Hippocampal formation (tissue), 2 donors: ENCODE measurements at places on chromosomes 1 and 21.

DNA sequence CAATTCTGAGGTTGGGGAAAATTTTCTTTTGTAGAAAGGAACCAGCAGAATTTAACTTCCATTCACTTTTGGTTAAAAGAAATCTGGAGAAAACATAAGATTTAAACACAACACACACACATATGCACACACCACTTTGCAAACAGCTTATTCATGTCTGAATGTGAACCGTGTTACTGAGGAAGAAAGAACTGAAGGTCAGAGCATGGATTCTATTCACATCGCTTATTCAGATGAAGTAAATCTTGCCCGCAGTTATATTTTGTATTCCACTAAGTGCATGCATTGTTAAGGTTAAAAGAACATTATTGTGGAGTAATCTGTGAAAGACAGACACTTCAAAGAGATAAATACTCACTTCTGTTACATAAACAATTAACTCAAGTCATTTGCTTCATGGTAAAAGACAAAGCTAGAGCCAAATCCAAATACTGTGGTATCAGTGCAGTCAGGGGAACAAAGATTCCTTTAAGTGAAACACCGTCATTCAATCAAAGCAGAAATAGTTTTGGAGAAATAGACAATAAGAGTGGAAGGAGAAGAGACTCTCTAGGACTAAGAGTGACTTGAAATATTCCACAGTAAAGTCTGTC is 82.0 kb downstream of the LRRC53 start:
- DNase-seq, result no peak

GRCh38 chr1:111873460-111874030 is 115.9 kb downstream of the KCND3 start:
- DNase-seq, result no peak

- DNase-seq, result no peak
Observed at GRCh38 chr1:77434967-77435366, 153.1 kb downstream of the AK5 start.

DNA sequence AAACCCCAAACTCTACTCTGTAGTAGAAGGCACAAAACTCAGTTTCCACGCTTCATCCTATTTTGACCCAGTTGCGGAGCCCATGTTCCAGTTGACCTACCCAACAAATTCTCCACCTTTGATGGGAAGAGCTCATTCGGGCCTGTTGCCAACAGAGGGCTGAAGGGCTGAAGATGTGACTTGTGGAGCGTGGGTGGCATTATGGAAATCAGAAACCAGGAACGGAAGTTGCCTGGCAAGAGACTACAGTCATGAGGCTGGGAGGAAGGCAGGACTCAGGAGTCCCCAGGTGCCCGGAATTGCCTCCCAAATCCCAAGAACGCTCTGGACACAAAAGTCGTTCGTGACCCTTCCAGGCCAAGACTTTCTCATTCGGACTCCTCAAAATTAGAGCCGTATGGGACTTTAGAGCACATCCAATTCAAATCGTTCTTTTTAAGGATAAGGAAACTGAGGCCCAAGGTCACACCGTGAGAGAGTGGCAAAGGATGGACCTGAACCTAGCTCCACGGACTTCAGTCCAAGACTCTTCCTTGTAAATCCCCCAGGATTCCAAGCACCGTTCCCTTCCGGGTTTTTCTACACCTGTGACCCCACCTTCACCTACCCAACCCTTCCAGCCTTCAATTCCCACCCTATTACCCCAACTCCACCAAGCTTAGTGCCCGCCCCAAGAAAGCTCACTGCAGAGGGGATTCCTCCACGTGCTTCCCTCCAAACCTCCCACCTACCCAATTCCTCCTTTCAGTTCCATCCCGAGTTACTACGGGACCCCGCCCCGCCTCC is 739 bp downstream of the SMG5 start:
- DNase-seq, result no peak

GRCh38 chr1:169571450-169571849 is 14.8 kb downstream of the F5 start:
- DNase-seq, result no peak

DNA sequence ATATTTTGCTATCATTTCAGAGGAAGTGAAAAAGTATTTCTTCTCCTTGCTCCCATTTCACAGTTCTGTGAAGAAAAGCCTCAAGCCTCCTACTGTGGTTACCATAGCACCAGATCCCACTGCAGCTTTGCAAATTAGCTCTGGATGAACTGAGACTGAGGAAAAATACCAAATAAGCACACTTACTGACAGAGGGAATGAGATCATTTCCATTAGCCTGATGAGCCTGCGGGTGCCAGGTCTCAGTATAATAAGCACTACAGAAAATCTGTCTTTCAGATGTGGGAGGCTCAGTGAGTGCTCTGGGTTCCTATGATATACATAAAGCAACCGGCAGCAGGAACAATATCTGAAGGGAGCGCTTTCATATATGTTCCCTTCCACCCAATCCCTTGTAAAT is 21.4 kb downstream of the XKR8 start:
- DNase-seq, result peak; percentile 65

DNA sequence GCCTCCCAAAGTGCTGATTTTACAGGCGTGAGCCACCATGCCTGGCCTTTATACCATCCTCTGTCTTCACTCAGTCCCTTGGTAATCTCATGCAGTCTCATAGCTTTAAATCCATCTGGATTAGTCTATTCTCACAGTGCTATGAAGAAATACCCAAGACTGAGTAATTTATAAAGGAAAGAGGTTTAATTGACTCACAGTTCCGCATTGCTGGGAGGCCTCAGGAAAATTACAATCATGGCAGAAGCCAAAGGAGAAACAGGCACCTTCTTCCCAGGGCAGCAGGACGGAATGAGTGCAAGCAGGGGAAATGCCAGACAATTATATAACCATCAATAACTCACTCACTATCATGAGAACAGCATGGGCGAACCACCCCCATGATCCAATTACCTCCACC is 49.1 kb upstream of the CPLANE2 start:
- no peak for DNase-seq

DNA sequence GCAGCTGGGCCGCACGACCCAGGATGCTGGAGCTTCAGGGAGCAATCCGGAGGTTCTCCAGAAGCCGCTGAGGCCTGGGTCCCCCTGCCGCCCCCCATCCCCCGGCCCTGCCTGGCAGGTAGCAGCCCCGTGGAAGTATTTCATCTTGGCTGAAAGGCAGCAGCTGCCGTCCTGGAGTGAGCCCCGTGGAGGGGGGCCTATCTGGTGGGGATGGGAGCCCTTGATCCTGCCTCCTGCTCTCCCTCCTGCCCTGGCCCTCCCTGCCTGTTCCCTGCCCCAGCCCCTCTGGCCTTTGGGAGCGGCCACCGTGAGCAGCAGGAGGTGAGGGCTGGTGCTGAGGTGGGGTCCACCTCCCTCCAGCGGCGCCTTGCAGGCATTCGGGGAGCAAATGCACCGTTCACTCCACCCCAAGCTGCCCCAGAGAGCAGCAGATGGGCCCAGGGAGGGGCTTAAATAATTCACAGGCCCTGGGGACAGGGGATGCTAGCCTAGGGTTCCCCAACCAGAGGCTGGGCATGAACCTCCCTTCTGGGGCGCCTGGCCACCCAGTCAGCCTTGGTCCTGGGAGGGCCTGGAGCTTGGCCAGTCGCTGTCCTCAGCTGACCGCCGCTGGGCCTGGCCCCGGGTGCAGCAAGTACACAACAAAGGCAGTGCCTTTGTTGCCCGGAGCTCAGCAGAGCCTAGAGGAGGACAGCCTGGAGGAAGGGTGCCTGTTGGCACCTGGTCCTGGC is 23.7 kb upstream of the PLCH2 start:
- peak; percentile 81 for DNase-seq
